Esophagus squamous epithelium (tissue), 5 donors: ENCODE measurements at places on chromosomes 6 and 20.

GRCh38 chr6:157274471-157275226 lies 48.7 kb downstream of the TMEM242 start:
- DNase-seq: peak; percentile 21

GRCh38 chr6:144989319-144990107 lies 704.4 kb downstream of the UTRN start:
- no peak for DNase-seq

GRCh38 chr6:126113261-126113660 lies 126.9 kb downstream of the TRMT11 start:
- DNase-seq: no peak

GRCh38 chr6:156125844-156126243 lies 651.3 kb upstream of the ARID1B start:
- no peak for DNase-seq

- DNase-seq: no peak
Observed at GRCh38 chr6:127924440-127924839, 23.6 kb upstream of the THEMIS start.

DNA sequence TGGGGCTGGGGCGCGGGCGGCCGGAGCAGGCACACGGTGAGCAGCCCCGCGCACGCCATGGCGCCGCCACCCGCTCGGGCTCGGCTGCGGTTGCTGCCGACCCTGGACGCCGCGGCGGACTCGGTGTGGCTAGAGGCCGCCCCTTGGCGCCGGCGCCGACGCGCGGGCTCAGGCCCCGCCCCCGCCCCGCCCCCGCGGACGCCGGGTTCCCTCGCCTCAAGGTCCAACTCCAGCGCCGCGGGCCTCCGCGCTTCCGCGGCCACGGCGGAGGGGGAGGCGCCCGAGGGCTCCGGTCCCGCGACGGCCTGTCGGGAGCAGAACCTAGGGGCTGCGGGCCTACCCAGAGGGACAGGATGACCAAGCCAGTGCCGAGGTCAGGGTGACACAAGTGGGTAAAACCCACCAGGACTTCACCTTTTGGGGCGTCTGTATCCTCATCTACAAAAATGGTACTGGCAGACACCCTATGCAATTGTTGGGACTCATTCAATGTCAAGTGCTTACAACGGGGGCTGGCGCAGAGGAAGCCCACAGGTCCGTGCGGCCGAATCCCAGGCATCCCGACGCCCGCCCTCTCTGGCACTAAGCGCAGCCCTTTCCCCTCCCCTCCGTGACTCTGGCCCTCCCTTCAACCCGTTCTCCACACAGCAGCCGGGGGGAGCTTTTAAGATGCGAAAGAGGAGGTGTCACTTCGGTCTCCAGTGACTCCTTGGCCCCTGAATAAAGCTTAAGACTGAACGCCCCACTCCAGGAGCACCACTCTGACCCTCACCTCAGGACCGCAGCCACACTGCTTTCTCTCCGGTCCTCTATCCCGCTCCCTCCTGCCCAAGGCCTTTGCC lies at the start of gene NECAB3:
Gene NECAB3 (minus strand): TSS at position 135 of the 842 bp plus-strand sequence. CDS start 76 bp downstream, at position 59.
- DNase-seq: no peak

- no peak for DNase-seq
Observed at GRCh38 chr20:50592282-50593004, 82.3 kb downstream of the PTPN1 start.

GRCh38 chr6:38355519-38355918 lies 284.2 kb downstream of the BTBD9 start:
- no peak for DNase-seq

- DNase-seq: no peak
Observed at GRCh38 chr20:61738601-61739069, 327.0 kb downstream of the TAF4 start.

GRCh38 chr6:26382121-26382520 lies 787 bp upstream of the BTN2A2 start:
- DNase-seq: no peak

DNA sequence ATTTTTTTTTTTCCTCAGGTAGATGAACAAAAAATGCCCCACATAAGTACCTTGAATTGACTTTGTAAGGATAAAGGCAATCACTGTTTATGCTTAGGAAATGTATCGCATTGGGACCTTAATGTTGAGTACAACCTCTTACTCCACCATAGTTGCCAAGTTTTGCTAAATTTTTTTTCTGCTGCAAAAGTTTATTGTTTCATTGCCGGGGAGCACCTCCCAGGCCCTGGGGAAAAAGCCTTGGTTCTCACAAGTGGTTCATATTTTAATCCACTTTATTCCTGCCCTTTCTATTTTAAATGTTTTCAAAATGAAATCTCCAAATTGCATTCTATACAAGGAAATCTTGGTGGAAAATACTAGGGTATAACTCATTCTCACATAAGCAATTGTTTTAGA lies 52.3 kb upstream of the UTRN start:
- DNase-seq: no peak
